ENCODE measurements at places on chromosomes 2 and 18. TPM values are rescaled to one million over a fixed set of nuclear protein-coding genes. Genes with fewer than 3 reads are reported as not detected.

DNA sequence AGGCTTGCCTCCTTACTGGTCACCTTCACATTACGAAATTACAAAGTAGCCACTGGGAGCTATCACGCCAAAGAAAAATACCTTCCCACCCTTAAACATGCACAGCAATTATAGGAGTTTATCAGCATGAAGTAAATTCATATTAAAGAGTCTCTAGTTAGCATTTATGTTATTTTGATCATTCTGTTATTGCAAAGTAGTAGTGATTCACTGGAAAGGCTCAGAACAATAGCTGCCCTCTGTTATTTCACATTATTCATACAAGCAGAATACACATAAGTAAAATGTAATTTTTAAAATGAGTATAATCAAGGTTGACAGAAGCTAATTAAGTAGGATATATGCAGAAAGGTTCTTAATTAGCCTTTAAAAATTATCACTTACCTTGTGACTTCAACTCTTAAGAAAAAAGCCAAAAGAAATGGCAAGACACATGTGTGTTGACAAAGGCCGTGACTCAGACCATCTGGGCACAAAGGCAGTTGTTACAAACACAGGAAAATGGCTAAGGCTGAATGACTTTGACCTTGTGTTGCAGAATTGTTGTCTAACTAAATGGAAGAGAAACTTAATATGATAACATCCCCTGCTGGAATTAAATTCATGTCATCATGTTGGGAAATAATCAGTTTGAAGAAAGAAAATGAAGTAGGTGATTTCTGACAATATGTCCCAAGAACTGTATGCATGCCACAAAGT is 108.3 kb downstream of the ARL6IP6 start:
- no peak for DNase-seq

GRCh38 chr2:31314761-31315160 is 80.8 kb downstream of the EHD3 start:
- no peak for DNase-seq

Gene ASXL2
- total RNA-seq, result 26.1 TPM

GRCh38 chr2:170144761-170145160 is 33.2 kb upstream of the MYO3B start:
- DNase-seq, result no peak

Gene CTIF
- total RNA-seq, result 59.9 TPM

DNA sequence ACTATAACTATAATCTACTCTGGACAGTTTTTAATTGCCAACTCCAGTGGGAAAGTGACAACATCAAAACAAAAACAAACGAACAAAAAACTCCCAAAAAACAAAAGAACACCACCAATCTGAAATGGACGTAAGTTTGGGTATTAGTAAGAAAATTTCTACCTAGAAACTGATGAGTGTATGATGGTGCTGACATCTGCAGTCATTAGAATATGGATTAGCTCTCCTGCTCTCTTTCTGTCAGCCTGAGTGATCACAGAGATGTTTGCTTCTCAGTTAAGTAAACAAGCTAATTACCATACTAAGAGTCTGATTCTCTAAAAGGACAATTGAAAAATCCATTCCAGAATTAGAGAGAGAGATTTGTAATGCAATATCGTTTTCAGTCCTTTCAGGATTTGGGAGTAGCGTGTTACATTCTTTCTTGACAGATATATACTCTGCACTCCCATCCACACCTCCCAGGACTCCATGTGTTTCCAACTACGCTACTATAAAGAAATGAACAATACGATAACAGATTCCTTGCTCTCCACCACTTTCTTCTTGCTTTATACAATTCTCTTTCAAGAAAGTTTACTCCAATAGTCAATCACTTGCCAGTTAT is 1347.4 kb upstream of the PIK3C3 start:
- DNase-seq, result no peak

Data from left ventricle myocardium superior (tissue), 1 donor.